HFFc6 (cell line): ENCODE measurements at places on chromosomes 11 and 22.

GRCh38 chr22:48309115-48309705, 1518.5 kb downstream of the BRD1 start:
- DNase-seq = no peak

DNA sequence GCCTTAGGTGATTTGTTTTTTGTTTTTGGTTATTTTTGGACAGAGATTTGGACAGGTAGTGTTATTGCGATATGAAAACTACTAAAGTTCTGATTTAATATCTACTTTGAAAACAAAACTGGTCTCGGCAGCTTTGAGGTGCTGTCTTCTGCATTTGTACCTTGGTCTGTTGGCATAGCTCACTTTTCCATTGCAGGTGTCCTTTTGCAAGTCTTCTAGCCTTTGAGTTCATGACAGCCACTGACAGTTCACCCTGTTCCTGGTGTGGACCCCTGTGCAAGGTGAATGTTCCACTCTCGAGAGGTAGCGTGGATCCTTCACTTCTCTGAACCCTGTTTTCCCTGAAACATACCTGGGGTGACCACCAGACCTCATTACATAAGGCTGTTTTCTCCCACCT, 44.9 kb upstream of the ST14 start:
- no peak for DNase-seq

DNA sequence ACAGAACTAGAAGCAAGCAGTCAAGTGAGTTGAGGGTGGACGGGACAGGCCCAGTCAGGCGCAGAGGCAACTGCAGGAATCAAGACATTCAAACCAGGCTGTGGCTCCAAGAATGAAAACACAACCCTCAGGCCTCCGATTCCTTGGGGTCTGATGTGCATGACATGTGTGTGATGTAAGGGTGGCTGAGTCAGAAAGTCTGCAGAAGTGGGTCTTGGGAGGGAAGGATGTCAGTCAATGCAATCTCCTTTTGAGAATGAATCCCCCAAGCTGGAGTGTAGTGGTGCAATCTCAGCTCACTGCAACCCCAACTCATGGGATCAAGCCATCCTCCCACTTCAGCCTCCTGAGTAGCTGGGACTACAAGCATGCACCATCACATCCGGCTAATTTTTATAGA, 15.9 kb upstream of the PDE2A start:
- DNase-seq = no peak

GRCh38 chr22:19634226-19634975, 79.9 kb upstream of the SEPTIN5 start:
- DNase-seq = no peak

GRCh38 chr11:73982595-73982989, at the start of gene UCP2:
Gene UCP2 (minus strand): TSS chr11:73982843. CDS start chr11:73978378, 4,465 bp downstream.
- DNase-seq = peak; percentile 64

DNA sequence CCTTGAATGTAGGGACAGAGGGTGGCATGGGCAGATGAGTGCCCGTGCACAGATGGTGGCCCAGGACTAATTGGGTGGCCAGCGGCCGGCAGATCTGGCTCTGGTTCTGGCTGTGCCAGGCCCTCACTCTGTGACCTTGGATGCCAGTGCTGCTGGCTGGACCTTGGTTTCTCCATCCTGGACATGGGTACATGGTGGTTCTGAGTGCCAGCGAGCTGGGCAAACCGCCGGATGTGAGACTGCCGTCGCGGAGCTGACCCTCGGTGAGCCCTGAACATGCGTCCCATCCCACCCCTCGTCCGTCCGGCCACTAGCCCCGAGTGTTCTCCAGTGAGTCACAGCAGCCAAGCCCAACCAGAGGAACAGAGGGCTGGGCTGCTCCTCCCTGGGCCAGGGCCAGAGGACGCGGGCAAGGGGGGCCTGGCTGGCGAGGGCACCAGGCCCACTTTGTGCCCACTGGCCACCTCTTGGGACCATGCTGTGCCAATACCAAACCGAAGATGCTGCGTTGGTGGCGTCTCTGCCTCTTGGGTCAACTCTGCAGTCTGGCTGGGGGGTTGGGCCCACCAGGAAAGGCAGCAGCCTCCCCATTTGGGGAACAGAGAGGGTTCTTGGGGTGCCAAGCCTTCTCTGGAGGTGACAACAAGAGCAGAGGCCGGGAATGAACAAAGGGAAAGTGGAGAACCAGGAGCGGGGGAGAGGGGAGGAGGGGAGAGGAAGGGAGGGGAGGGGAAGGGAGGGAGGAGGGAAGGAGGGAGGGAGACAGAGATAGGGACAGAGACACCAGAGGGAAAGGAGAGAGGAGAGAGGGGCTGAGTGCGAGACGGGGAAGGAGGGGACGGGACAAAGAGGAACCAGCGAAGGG, 10.7 kb downstream of the LSP1 start:
- DNase-seq = peak; percentile 83

DNA sequence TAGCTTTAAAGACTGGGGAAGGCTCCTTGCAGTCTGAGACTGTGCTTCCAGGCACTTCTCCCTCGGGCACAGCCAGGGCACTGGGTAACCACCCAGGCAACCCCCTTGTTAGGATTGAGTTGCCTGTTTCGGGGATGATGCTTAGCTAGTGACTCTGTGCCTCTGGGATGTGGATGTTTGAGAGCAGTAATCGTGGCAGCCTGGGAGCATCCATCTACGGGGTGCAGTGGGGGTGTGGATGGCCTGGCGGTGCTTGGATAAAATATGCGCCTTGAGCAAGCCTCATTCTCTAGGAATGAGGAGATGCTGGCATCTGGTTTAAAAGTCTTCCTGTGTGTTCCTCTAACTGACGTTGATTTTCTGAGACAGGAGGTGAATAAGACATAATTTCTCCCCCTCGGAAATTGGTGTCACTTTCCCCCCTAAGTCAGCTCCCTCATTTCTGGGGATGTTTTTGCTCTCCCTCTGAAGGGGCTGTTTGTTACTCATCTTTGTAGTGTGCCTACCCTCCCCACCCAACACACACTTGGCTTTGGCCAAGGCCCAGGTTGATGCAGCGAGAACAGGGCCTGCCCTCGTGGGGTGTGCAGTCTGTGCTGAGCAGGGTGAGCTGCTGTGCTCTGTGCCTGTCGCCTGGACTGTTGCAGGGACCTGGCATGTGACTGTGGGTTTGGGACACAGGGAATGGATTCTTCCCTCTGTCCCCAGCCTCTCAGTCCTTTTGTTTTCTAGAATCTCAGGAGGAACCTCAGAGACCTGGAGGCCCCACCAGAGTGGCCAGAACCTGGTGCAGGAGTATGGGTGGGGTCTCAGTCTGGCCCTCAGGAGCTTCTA, 2.0 kb downstream of the GNAZ start:
- DNase-seq = peak; percentile 95

- DNase-seq = no peak
Observed at GRCh38 chr11:61049859-61050258, 52.4 kb upstream of the CD5 start.

- DNase-seq = no peak
Observed at GRCh38 chr11:55652560-55652959, 4.4 kb downstream of the OR4S2 start.
